ENCODE measurements at places on chromosomes 2 and 18. TPM values are rescaled to one million over a fixed set of nuclear protein-coding genes. Genes with fewer than 3 reads are reported as not detected.

The REG3A gene
- 4.0 TPM for total RNA-seq

The RMDN2 gene
- 5.4 TPM for total RNA-seq

The PROM2 gene
- total RNA-seq, result 31.5 TPM

DNA sequence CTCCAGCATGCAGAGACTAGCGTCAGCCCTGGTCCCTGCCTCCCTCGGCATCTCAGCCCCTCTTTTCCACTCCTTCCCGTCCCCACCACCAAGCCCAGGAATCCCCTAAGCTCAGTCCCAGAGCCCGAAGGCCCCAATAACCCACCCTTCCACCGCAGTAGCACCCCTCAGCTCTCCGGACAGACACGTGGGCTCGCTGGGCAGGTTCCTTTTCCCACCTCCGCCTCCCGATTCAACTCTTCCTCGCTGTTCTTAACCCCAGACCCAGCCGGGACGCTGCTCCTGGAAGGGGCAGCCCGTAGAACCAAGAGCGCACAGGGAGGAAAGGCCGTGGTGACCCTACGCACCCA is 1.4 kb downstream of the IHH start:
- no peak for DNase-seq

The MC2R gene
- not detected for total RNA-seq

GRCh38 chr2:24558781-24559472 is 67.9 kb downstream of the NCOA1 start:
- DNase-seq, result no peak

Data from type B pancreatic cell (in vitro differentiated cells).